ENCODE measurements at places on chromosomes 7 and 10.

GRCh38 chr10:1454951-1455350, 282.4 kb downstream of the ADARB2 start:
- DNase-seq: no peak

DNA sequence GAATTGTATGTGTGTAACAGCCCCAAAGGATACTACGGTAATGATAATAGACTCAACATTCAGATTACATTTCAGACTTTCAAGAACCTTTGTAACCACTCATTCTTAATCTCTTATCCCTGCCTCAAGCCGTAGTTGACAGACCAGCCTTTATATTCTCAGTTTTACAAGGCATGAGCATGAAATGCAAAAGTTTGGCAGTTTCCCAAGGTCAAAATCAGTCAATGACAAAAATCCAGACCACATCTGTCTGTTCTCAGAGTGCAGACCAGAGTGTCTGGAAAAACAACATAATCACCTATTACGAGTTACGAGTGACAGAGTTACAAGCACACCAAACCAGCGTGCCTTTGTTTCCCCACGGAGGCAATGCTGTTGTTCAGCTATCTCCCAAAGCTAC, 178.6 kb upstream of the LRGUK start:
- no peak for DNase-seq

GRCh38 chr10:90591629-90592028, 266.2 kb downstream of the HTR7 start:
- no peak for DNase-seq

DNA sequence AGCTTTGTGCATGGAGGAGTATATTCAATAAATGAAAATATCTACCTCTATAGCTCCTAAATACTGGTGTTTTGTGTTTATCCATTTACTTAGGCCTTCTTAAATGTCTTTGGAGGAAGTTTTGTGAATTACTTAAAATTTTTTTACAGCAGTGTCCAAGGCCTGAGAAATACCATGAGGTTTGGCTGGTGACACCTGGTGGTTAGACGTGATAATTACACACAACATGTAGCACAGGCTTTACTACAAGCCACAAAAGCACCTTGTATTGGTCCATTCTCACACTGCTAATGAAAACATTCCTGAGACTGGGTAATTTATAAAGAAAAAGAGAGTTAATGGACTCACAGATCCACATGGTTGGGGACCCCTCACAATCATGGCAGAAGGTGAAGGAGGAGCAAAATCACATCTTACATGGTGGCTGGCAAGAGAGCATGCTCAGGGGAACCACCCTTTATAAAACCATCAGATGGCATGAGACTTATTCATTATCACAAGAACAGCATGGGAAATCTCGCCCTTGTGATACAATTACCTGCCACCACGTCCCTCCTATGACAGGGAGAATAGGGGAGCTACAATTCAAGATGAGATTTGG, 20.6 kb downstream of the HYAL4 start:
- peak; percentile 64 for DNase-seq

DNA sequence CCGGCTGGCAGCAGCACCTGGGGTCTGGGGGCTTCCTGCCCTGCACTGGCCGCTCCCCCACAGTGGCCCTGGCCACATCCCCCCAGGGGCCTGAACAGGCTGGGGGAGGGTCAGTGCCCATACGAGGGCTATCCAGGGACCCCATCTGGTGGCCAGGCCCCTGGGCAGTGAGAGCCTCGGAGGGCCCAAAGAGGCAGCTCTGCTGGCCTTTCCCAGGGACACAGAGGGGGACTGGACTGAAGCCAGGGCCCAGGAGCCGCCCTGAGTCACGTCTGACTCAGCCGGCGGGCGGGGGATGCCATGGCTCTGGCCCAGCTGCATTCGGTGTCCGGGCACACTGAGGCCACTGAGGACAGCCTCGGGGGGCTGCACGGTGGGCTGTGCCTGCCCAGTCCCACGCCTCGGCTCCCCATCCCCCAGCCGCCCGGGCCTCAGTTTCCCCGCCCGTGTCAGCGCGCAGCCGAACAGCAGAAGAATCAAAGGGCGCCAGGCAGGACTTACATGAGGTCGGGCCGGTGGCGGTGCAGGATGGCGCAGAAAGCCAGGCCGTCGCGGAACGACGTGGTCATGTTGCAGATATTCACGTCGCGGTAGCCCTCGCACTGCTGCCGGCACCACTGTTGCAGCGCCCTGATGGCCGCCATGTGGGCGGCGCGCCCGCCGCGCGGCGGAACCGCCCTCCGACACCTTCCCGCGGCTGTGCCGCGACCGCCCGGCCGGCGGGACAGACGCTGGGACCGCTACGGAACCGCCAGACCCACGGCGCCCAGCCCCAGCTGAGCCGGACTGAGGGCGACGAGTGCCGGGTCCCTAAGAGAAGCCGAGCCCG, at the start of gene MICALL2:
MICALL2 (minus strand) TSS at position 788 of the 829 bp plus-strand sequence; CDS start at position 644, 144 bp downstream.
- peak; percentile 92 for DNase-seq

GRCh38 chr7:112624416-112624815, 143.6 kb downstream of the LSMEM1 start:
- no peak for DNase-seq

DNA sequence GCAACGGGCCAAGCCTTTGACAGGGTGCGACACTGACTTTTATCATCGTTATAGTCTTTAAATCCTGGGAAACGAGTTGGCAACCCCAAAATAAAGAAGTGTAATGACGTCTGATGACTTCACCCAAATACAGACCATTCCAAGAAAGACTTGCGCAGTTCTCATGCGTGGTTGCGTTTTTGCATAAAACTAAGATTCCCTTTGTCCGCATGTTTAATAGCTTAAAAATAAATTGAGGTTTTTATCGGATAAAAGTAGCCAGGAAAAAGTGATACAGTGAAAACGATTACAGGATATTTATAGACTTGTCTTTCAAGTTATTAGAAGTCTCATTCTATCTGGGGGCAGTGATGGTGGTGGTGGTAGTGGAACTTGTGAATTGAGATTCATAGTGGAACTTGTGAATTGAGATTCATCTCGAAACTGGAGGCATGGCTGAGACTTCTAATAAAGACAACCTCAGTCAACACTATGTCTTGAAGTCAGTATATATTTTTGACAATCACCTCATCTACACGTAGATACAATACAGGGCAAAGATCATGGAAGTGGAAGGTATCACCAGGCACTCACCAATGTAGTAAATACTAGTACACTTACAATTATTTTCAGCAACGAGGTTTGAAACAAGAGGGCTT, 1.2 kb upstream of the NAMPT start:
- no peak for DNase-seq

GRCh38 chr10:17816199-17816598, 7.1 kb downstream of the MRC1 start:
- no peak for DNase-seq

DNA sequence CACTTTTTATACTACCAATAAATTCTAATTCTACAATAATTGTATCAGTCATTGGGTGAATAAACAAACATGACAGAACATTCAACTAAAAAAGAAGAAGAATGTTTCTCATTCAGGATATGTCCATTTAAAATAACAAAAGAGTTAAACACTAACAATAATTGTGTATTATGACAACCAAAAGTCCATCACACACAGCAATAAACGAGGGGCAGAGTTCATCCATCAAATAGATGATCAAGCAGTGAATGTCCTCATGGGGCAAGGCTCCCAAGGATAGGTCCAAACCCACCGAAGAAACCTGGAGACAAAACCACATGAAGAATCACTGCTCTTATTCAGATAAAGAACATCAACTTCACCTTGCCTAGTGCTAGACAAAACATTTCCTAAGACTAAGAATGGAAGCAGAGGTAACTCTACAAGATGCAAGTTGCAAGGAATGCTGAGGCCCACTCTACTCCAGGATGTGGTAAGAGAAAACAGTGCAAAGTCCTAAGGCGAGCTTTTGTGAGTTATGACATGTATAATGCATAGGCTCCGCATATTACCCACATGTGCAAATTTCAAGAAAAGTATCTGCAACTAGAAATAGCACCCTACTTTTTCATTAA, 115.1 kb downstream of the PARD3 start:
- no peak for DNase-seq

DNA sequence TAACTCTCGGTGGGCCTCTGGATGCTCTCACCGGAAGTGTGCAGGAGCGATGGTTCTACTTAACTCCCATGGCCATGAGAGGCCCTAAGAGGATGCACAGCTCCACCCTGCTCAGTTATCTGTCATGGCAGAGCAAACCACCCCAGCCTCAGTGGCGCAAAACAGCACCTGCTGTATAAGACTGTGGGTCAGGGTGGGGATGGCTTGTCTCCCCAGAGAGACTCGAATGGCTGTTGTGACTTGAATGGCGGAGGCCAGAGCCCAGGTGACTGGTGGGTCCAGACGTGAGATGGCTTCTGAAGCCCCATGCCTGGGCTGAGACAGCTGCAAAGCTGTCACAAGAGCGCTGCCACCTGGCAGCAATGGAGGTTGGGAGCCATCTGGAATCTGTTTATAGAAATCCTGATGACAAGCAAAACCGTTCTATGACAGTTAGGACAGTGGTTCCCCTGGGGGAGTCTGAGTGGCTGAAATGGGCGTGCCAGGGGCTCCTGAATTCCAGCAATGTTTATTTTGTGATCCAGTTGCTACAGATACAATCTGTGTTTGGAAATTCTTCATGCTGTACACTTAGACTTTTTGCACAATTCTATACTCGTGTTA, 490.5 kb downstream of the TCERG1L start:
- DNase-seq: no peak

DNA sequence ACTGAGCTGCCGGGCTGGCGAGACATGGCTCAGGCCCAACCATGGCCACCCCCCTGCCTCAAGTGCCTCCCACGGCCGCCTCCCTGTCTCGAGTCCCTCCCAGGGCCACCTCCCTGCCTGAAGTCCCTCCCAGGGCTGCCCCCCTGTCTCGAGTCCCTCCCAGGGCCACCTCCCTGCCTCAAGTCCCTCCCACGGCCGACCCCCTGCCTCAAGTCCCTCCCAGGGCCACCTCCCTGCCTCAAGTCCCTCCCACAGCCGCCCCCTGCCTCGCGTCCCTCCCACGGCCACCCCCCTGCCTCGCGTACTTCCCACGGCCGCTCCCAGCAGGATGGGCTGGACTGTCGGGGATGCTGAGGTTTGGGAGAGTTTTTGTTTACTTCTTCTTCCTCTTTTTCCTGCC, 462.5 kb downstream of the PTPRN2 start:
- DNase-seq: no peak

DNA sequence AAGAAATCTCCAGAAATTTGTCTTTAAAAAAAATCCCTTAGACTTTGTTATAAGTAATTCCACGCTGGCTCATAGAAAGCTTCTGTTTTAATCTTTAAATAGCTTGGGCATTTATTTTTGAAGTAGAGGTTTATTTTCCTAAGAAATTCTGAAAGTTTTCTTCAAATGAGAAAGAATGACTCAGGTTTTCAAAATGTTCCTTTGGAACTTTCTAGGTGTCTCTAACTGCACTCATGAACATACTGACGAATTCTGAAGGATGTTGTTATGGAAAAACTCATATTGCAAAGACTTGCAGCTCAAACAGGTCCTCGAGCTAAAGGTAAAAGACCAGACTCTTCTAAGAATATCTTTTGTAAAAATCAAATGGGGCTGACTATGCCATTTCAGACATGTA, 10.7 kb downstream of the DGKI start:
- DNase-seq: no peak

GRCh38 chr7:121504482-121504881, 108.4 kb upstream of the FAM3C start:
- DNase-seq: peak; percentile 92

GRCh38 chr7:94440451-94441039, 45.9 kb downstream of the COL1A2 start:
- DNase-seq: peak; percentile 26

DNA sequence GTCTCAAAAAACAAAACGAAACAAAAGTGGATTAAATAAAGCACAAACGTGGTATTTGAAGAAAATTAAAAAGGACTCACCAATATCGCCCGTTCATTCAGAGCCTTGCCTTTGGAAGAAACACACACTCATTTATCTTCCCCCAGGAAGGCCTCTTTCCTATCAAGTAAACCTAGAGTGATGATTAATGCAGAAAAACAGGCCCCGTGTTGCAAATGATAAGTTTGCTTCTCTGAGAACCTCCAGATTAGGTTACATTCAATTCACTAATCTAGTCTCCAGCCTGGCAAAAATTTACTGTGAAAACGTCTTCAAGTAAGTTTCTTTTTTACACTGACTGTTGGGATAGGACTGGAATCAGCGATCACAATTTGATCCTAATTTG, 78.0 kb upstream of the C1GALT1 start:
- DNase-seq: no peak

- DNase-seq: no peak
Observed at GRCh38 chr7:113279256-113279655, 160.9 kb upstream of the SMIM30 start.

- DNase-seq: peak; percentile 88
Observed at GRCh38 chr10:118423800-118424442, 81.8 kb upstream of the FAM204A start.

GRCh38 chr7:158957510-158957906, 101.2 kb downstream of the DYNC2I1 start:
- no peak for DNase-seq

- peak; percentile 63 for DNase-seq
Observed at GRCh38 chr7:50653126-50653864, 88.1 kb upstream of the DDC start.

DNA sequence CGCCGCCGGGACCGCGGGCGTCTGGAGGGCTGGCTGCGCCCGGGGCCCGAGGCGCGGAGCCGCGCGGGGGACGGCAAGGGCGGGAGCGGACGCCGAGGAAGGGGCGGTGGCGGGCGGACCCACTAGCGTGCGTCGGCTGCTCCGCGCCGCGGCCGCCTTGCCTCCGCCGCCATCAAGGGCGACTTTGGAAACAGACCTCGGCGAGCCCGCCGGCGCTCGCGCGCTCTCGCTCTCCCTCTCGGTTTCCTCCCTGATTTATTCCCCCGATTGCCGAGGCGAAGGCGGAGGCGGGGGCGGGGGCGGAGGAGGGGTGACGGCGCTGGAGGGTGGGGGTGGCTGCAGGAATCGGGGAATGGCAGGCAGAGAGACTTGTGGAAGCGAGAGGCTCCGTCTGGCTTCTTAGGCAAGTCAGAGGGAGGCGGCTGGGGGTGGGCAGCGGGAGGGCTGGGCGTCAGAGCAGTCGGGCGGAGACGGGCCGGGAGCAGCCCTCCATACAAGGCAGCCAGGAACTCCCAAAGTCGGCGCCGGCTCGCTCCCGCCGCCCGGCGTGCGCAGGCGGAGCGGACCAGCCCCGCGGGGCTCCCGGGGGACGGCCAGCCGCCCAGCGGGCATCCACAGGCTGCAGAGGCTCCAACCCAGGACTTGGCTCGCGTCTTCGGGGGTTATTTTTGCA, at the start of gene CACNA2D1:
CACNA2D1 (minus strand) TSS at position 231 of the 673 bp plus-strand sequence.
- peak; percentile 93 for DNase-seq

DNA sequence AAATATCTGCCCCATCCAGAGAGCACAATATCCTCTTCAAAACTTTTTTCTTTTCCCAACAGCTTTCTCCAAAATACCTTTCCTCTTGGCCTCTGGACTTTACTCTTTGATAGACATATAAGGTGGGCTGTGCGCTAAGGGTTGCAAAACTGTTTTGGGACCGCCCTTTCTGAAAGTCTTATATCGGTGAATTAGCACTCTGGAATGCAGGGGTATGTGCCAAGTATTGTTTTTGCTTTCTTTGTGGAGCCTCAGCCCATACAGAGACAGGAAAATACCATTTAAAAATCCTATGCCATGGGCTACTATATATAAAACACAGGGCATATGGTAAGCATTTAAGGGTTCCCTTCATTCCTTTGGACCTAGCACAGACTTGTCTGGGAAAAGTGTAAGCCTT, 37.7 kb downstream of the PPP1R17 start:
- no peak for DNase-seq
